ENCODE measurements at places on chromosomes 1 and 21.
A peak's percentile ranks its signal among the peaks of the same experiment; 100 is the strongest.

DNA sequence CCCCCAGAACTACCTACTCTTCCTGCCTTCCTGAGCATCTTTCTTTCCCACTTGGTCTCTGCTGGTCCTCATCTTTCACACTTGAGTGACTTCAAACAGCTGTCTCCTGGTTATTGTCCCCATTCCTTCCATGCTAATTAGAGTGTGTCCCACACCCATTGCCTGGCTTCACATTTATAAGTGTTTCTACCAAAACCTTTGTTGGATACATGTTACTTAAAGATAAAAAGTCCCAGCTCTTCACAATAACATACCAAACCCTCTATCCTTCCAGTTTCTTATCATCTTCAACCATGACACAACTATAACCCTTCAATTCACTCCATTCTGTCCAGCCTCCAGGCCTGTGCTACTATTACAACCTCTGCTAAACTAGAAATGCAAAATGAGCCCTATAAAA lies 41.0 kb downstream of the VCAM1 start:
- no peak for DNase-seq

GRCh38 chr1:157138220-157139051 lies at the start of gene ETV3:
Gene ETV3, minus strand, starts transcription at chr1:157138395. Its CDS starts 2,043 bp downstream, at chr1:157136352.
- DNase-seq: peak; percentile 86

- DNase-seq: no peak
Measured at GRCh38 chr1:39981945-39982344, 27.0 kb downstream of the MFSD2A start.

- DNase-seq: no peak
Measured at GRCh38 chr1:154689083-154689482, 81.1 kb upstream of the ADAR start.

DNA sequence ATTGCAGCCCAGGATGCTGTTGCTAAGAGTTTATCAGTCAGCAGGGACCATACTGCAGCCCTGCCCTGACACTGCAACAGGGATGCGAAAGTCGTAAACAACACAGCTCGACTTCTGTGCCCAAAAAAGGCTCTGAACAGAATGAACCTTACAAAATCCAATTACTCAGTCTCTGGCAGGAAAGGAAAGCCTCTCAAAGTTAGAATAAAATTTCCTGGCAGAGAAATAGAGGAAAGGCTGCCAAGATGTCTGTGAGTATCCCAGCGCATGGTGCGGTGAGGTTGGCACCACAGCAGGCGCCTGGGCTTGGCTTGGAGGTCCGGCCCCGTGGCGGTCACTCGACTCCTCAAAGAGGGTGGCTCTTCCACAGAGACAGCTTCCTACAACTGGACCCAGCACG lies 185.8 kb downstream of the PCP4 start:
- DNase-seq: no peak

DNA sequence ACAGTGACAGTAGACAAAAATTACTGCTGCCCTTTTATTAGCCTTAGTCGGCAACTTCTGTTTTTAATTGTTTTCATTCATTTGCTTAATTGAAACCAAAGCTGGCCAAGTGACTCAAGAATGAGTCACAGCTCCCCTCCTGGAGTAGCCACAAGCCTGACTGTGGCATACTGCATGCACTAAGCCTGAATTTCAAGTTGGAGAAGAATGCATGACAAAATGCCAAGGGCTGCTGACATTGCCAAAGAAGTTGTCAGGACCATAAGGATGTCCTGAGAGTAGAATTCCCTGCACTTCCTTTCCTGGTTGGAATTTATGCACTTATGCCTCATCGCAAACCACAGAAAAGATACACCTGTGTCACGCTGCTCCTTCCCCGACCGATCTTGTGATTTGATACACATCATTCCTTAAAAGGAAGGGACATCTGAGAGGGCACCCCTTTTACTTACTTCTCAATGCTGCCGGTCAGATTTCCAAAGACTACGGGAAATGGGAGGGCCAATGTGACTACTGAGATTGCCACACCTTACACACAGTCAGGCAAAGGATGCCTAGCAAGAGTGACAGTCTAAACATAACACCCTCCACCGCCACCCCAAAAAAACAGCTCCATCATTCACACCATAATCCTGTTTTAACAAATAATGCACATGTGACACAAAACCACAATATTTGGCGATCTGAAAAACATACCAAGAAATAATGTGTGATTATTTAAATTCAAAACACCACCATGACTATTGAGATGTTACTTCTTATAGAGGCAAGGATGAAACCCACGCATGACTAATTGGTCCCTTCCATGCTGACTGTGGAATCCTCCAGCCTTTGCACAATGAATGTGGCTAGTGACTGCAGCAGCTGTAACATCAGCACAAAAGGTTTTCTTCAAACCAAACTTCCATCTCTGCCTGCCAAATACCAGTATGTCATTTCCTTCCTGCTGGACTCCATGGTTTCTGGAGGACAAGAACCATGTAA lies 28.2 kb downstream of the VAV3 start:
- peak; percentile 45 for DNase-seq

DNA sequence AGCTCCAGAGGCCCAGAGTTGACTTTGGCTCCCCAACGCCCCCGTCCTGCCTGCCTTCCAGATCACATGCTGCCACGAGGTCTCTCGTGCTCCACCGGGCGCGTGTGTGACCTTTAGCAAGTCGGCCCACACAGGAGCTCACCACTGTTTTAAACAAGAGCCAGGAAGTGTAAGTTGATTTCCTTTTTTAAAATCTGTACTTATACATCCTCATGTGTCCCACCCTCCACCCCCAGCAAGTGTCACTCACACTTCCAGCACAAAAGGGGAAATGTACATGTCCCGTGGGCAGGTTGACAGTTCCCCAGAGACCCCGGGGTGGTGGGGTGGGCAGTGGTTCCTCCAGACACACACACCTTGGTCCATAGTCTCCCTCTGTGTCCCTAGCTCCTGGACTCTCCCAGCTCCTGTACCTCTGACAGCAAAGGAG lies 84.4 kb downstream of the STUM start:
- DNase-seq: peak; percentile 56

DNA sequence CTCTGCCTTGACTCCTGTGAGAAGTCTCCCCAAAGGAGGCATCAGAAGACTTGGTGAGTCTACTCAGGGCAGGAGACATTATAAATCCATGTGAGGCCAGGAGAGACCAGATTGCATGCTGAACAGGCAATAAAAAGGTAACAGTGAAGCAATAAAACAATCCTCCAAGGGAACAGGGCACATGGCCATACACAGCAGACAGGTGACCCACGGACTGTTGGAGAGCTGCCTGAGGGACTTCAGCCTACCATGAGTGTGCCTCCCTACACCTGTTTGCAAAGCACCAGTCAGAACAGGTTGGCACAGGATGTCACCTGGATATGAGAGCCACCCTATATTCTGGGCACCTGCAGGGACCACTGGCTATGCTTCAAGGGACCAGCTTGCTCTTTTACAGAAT lies 67.6 kb downstream of the MAB21L3 start:
- DNase-seq: no peak

- no peak for DNase-seq
Measured at GRCh38 chr1:48675251-48675650, 101.4 kb downstream of the BEND5 start.

DNA sequence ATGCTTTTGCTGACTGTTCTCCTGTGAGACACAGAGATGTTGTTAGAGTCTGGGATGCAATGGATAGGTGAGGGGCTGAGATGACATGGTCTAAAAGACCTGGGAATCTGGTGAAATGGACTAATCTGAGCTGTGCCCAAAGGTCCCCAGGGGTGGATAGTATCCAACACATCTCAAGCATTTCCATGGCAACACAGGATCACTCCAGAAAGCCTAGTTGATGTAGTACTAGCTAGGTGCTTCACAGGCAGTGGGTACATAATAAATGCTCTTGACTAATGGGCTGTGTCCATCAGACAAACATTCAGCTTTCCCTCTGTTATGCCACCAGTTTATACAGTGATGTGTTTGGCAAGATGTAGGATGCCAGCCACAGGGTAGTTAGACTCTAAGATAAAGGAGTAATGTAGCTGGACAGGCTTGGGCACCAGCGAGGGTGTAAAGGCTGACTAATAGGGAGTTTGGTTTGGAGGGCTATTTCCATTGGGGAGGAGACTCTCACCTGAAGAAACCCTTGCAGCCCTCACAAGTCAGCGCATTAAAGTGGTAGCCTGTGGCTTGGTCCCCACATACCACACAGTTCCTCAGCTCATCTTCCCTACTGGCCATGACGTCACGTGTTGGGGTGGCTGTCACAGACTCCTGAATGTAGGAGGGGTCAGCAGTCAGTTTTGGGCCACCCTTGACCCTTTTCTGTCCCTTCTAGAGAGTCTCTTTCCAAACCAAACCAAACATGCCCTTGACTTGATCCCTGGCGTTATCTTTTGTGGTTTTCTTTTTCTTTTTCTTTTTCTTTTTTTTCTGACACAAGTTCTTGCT lies 1.8 kb downstream of the NR1I3 start:
- no peak for DNase-seq

DNA sequence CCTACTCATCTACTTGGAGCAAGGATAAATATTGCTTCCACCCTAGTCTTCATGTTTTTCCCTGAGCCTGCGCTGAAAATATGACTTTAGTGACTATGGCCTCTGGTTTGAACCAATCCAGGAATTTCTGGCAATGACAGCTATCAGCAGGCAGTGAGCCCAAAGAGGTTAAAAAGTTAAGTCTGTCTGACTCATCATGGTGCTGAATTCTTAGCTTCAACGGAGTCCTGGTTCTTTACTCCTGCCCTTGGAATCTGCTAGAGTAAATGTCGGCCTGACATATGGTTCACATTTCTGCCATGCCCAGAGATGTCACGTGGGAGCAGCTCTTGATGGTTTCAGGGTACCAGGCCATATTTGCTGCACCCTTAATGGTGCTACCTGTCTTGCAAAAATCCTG lies 351.6 kb upstream of the PLXNA2 start:
- no peak for DNase-seq

GRCh38 chr1:108521990-108522393 lies 37.9 kb upstream of the EEIG2 start:
- no peak for DNase-seq

DNA sequence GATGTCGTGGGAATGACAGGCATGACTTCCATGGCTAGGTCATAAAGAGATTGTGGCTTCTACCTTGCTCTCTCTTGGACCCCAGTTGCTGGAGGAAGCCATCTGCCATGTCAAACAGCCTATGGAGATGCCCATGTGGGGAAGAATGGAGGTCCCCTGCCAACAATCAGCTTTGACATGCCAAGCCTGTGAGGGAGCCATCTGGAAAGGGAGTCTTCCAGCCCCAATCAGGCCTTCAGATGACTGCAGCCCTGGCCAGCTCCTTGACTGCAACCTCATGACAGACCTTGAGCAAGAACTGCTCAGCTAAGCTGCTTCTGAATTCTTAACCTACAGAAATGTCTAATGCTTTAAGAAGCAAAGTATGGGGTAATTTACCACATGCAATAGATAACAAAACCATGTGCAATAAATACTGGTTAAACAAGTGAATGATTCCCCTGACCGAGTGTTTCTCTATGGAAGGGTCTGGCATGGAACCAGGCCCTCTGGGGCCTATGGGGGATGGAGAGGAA lies 187.1 kb downstream of the HIVEP3 start:
- DNase-seq: no peak

- DNase-seq: peak; percentile 89
Measured at GRCh38 chr1:224113918-224114786, at the start of gene FBXO28. Gene FBXO28, plus strand, starts transcription at chr1:224114111. Its CDS starts 19 bp downstream, at chr1:224114130.

GRCh38 chr1:36248250-36248894 lies 24.1 kb downstream of the THRAP3 start:
- no peak for DNase-seq

- peak; percentile 44 for DNase-seq
Measured at GRCh38 chr21:41766883-41767605, at the start of gene RIPK4. Gene RIPK4, minus strand, starts transcription at chr21:41767052. Its CDS starts 11 bp downstream, at chr21:41767041.

DNA sequence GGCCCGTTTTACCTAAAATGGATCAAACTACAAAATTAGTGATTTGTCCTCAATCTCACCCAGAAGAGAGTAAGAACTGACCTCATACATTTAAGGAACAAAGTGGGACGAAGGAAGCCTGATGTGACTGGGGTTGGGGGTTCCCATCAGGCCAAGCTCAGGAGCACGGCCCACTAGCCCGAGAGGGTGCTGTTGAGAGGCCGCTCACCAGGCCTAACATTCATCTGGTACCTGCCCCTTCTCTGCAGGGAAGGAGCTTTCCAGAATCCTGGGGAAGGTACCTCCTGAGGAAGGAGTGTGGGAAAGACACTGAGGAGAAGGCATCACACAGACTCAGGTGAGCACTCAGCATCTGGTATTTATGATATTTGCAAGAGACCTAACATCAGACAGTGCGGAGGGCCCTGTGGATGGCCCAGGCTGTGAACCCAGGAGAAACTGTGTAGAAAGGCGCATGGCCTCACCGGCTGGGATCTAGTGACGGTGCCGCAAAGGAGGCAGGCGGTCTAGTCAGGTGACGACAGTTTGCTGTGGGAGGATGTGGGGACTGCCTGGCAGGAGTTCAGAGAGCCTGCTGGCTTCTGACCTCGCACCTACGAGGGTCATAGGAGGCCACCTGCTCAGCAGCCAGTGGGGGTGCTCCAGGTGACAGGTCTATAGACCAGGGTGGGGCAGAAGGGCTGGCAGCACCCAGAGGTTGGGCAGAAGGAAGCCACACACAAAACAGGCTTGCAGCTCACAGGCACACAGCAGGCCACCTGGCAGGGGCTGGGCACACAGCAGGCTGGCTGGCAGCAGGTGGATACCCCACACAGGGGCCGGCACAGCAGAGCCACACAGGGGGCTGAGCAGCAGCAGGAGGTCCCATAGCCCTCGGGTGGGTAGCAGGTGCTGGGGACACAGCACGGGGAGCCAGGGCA lies 543 bp downstream of the KRTAP12-4 start:
- peak; percentile 8 for DNase-seq

DNA sequence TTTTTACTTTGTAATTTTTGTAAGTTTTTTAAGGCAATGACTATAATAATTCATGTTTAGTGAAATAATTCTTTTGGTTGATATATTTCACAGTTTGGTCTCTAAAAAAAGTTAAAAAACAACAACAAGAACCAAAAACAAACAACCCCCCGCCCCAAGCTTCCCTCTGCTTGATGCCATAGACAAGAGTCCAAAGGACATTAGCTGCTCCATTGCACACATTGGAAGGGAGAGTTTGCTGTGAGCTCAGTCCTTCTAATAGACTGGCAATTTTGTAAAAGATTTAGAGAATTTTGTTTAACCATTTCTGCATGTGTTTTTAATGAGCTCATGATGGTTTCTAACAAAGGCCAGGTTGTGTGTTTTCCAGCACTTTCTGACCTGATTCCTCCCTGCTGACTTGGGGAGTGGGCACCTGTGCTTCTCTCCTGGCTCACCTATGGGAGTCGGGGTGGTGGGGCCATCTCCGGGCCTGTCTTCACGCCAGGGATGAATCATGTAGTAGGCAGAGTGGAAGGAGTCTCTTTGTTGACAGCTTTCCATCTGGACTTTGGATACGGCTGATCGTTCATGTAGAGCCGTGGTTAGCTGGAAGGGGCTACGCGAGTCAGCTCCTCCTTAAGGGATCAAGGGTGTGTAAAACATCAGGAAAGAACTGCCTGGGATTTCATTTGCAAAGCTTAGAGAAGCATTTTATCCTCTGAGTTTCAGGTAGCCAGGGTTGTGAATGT lies 14.1 kb downstream of the ZBTB18 start:
- no peak for DNase-seq

- DNase-seq: no peak
Measured at GRCh38 chr21:26939601-26940111, 27.2 kb downstream of the ADAMTS5 start.

GRCh38 chr1:90726986-90727480 lies 9.9 kb upstream of the BARHL2 start:
- no peak for DNase-seq

All from stimulated activated CD4-positive, alpha-beta T cell treated with anti-CD3 and anti-CD28 coated beads, TNF-alpha, amount 100 ng/mL, for 24 hours (primary cell).